Dermis blood vessel endothelial cell (primary cell): ENCODE measurements at places on chromosomes 1 and 21. TPM values are rescaled to one million over a fixed set of nuclear protein-coding genes. Genes with fewer than 3 reads are reported as not detected.

Gene FCRL5
- total RNA-seq = not detected in 2 replicates

Gene CPT2
- total RNA-seq = 12.4 and 14.8 TPM in 2 replicates

Gene SFN
- total RNA-seq = 0.51 and 0.70 TPM in 2 replicates

Gene CTTNBP2NL
- total RNA-seq = 23.8 and 28.0 TPM in 2 replicates

Gene SELENOF
- total RNA-seq = 186 and 187 TPM in 2 replicates

Gene TDRD10
- total RNA-seq = 5.3 and 6.0 TPM in 2 replicates

Gene SLC1A7
- total RNA-seq = not detected in 2 replicates

Gene CA6
- not detected in 2 replicates for total RNA-seq

Gene CAPN8
- total RNA-seq = not detected in 2 replicates

Gene FMO4
- total RNA-seq = 0.56 and 2.9 TPM in 2 replicates

Gene RPTN
- not detected in 2 replicates for total RNA-seq

Gene LRRIQ3
- total RNA-seq = 0.17 and 0.56 TPM in 2 replicates

Gene HSPG2
- 1,406 and 1,997 TPM in 2 replicates for total RNA-seq

Gene GJB3
- 0.05 and 0.17 TPM in 2 replicates for total RNA-seq

Gene ODF2L
- total RNA-seq = 42.5 and 63.6 TPM in 2 replicates

Gene MOB3C
- total RNA-seq = 13.4 and 19.6 TPM in 2 replicates

Gene CHI3L2
- under 0.01 TPM in 1 of 2 replicates, not detected in the other for total RNA-seq

Gene CRP
- not detected in 2 replicates for total RNA-seq

Gene ADAMTS4
- 19.7 and 38.9 TPM in 2 replicates for total RNA-seq

Gene SPRR1B
- not detected in 2 replicates for total RNA-seq

Gene HSD3B2
- total RNA-seq = not detected in 2 replicates

Gene PAQR7
- total RNA-seq = 7.2 and 9.0 TPM in 2 replicates

Gene SHISAL2A
- total RNA-seq = not detected in 2 replicates

Gene DNASE2B
- not detected in 2 replicates for total RNA-seq

Gene SLC26A9
- 0.09 TPM in 1 of 2 replicates, not detected in the other for total RNA-seq

Gene LHX4
- not detected in 2 replicates for total RNA-seq

Gene KLHL17
- total RNA-seq = 5.4 and 8.0 TPM in 2 replicates

Gene MRPS15
- 57.7 and 88.7 TPM in 2 replicates for total RNA-seq

Gene ZBTB21
- total RNA-seq = 5.3 and 6.1 TPM in 2 replicates

Gene SDE2
- total RNA-seq = 23.9 and 32.5 TPM in 2 replicates

Gene CD2
- not detected in 2 replicates for total RNA-seq

Gene PKLR
- 0.05 TPM in 1 of 2 replicates, not detected in the other for total RNA-seq

Gene MEGF6
- 100 and 120 TPM in 2 replicates for total RNA-seq

Gene SMIM34
- not detected in 2 replicates for total RNA-seq

Gene CCDC17
- 1.2 and 1.6 TPM in 2 replicates for total RNA-seq

Gene SIM2
- total RNA-seq = under 0.01 and 0.05 TPM in 2 replicates

Gene CLIC4
- total RNA-seq = 262 and 338 TPM in 2 replicates

Gene RAB25
- total RNA-seq = not detected in 2 replicates

Gene C1orf105
- total RNA-seq = not detected in 2 replicates

Gene NHLH2
- total RNA-seq = not detected in 2 replicates

Gene TENT5C
- total RNA-seq = 0.51 and 0.98 TPM in 2 replicates

Gene ADAMTSL4
- total RNA-seq = 0.17 and 0.60 TPM in 2 replicates

Gene TIE1
- total RNA-seq = 1,320 and 1,392 TPM in 2 replicates

Gene ATP6V1G3
- 0.47 and 1.2 TPM in 2 replicates for total RNA-seq

Gene WNT9A
- 1.8 and 2.9 TPM in 2 replicates for total RNA-seq

Gene COL6A1
- total RNA-seq = 8.5 and 32.7 TPM in 2 replicates

Gene LCE3C
- total RNA-seq = not detected in 2 replicates

Gene AMY2A
- not detected in 2 replicates for total RNA-seq

Gene PDZK1
- 0.33 and 0.34 TPM in 2 replicates for total RNA-seq

Gene ACKR1
- total RNA-seq = 0.17 TPM in 1 of 2 replicates, not detected in the other

Gene SLC25A34
- 0.33 and 1.7 TPM in 2 replicates for total RNA-seq

Gene DMBX1
- total RNA-seq = not detected in 2 replicates

Gene ECM1
- 0.19 and 0.34 TPM in 2 replicates for total RNA-seq

Gene CSF1
- 19.6 and 21.1 TPM in 2 replicates for total RNA-seq

Gene SLC9C2
- not detected in 2 replicates for total RNA-seq

Gene G0S2
- total RNA-seq = 0.33 and 1.0 TPM in 2 replicates

Gene TSACC
- total RNA-seq = not detected in 2 replicates

Gene IVL
- not detected in 2 replicates for total RNA-seq

Gene GPR153
- 2.2 and 2.8 TPM in 2 replicates for total RNA-seq
